Inflammatory macrophage (primary cell): ENCODE measurements at places on chromosomes 12 and 14.

- no peak for DNase-seq
Measured at GRCh38 chr12:64551676-64552075, 58.6 kb upstream of the RASSF3 start.

DNA sequence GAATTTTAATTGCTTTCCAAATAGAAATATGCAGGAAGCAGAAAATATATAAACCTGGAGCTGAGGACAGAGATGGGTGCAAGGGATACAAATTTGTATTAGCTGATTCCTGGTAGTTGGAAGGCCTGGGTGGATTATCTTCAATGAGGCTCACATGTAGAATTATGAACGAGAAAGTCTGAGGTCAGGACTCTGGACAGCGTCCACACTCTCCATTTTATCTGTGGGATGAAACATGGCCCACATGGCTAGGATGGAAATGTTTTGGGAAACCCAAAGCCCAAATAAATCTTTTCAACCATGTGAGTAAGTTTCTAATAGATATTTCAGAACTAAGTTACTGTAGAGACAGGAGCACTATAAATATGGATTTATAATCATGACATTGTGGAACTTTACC is 256.1 kb downstream of the APAF1 start:
- DNase-seq = no peak

GRCh38 chr12:68962877-68963855 is 30.2 kb upstream of the CPM start:
- peak; percentile 62 for DNase-seq

- DNase-seq = no peak
Measured at GRCh38 chr12:93167331-93167730, 210.4 kb upstream of the NUDT4 start.

GRCh38 chr14:48568688-48569087 is 893.3 kb upstream of the MDGA2 start:
- no peak for DNase-seq

GRCh38 chr14:94143711-94144110 is 14.3 kb upstream of the IFI27L2 start:
- DNase-seq = no peak
